ENCODE measurements at places on chromosomes 11 and 22. TPM values are rescaled to one million over a fixed set of nuclear protein-coding genes. Genes with fewer than 3 reads are reported as not detected.

Gene MYOD1
- total RNA-seq: not detected

Gene GAL
- 15.9 TPM for total RNA-seq

DNA sequence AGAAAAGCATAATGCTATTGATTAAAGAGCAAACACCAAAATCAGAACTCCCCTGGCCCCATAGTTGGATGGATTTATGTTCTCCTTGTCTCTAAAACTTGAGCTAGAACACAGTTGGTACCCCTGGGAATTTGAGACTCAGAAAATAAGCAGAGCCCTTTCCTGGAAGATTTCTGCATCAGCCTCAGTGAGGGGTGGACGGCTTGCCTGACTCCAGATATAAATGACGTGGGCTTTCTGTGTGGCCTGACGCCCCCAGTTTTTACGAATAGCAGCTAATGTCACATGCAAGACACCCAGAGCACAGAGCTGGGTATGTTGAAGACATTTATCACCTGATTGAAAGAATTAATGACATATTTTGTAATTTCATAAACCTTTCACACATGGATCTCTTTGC is 130.8 kb downstream of the TRIM29 start:
- H3K27me3 ChIP-seq: no peaks in the 10 kb centered on the region
- H3K4me1 ChIP-seq: peaks cover 30% of the 10 kb centered on the region
- no peak for DNase-seq
- H3K36me3 ChIP-seq: no peaks in the 10 kb centered on the region
- H3K4me3 ChIP-seq: no peak overlapping the region

GRCh38 chr11:17403980-17404759 is 15.7 kb upstream of the KCNJ11 start:
- no peaks in the 10 kb centered on the region for H3K36me3 ChIP-seq
- H3K4me1 ChIP-seq: no peaks in the 10 kb centered on the region
- no peaks in the 10 kb centered on the region for H3K27me3 ChIP-seq
- H3K27ac ChIP-seq: no peak overlapping the region
- no peak overlapping the region for H3K4me3 ChIP-seq

GRCh38 chr11:12094872-12095800 is 15.3 kb upstream of the MICAL2 start:
- H3K27ac ChIP-seq: peak overlapping the region; percentile 22
- H3K36me3 ChIP-seq: no peaks in the 10 kb centered on the region
- no peak overlapping the region for H3K4me3 ChIP-seq
- H3K27me3 ChIP-seq: peaks cover 7% of the 10 kb centered on the region
- peaks cover 39% of the 10 kb centered on the region for H3K4me1 ChIP-seq

DNA sequence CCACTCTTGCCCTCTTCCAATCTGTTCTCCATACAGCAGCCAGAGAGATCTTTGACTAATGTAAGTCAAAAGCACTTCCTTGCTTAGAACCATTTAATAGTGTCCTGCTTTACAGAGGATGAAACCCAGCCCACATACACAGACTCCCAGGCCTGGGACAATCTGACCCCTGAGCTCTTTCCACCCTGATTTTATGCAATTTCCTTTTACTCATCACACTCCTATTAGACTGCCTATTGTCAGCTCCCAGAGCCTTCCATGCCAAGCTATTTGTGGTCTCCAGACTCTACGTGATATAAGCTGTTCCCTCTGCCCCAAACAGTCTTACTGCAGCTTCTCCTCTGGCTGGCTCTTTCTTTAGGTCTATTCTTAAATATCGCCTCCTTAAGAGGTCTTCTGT is 28.1 kb downstream of the ME3 start:
- DNase-seq: no peak
- H3K36me3 ChIP-seq: peaks cover 4% of the 10 kb centered on the region
- H3K4me3 ChIP-seq: no peak overlapping the region
- H3K27me3 ChIP-seq: peaks cover 7% of the 10 kb centered on the region
